ENCODE measurements at places on chromosomes 5 and 9.

DNA sequence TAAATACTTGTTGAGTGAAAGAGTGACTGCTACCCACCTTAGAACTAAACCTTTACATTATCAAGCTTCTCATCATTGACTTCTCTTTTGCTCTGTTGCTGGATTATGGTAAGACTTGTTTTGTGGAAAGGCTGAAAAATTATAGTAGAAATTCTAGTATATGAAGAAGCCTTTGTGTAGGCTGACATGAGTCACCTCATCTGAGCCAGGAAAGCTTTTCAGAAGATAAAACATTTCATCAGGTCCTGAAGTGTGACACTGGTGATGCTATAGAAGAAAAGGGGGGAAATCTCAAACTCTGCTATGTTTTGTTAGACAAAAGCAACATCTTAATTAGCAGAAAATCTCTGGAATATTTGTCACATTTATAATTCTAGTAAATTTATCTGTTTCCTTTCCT, 18.4 kb upstream of the SLC44A1 start:
- no peak for DNase-seq

DNA sequence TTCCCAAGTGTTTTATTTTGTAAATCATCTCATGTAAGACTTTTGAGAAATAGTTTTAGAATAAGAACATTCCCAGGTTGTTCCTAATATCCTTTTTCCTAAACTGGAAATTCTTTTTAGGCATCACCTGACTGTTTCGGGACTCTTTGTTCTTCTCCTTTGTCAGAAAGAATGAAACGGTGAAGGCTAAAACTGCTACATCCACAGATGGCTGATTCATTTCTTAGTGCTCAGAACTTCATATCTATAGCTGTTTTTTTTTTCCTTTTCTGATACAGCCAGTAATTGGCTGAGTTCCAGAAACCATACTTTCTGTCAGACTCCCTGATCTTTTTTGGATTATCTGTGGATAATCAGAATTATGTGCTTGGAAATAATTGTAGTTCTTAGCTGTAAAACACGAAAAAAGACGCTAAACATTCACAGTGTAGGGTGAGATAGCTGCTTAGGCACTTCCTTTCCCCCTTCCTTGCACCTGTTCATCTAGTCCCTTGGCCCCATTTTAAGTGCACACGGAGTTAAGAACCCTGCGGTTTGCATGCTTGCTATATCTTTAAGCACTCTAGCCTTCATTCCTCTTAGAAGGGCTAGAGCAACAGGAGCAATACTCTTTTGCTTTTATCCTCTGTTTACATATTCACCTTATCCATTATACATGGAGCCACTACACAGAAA, 283.9 kb downstream of the PJA2 start:
- DNase-seq, result no peak

- no peak for DNase-seq
These were observed 28.4 kb upstream of the FAM120A start for GRCh38 chr9:93422977-93423616.

DNA sequence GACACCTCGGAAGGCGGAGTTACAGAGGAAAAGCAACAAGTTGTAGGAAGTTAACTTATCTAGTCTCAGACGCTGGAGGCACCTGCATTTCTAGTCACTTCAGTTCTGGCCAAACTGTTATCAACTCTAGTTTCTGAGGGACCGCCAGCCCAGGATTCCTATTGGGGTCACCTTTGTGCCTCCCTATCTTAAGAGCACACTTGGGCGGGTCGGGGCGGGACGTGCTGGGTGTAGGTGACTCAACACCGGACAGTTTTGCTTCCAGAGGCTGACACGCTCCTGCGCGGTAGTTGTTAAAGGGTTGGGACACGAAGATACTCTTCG, 679 bp upstream of the KDM4C start:
- DNase-seq, result peak; percentile 57

- peak; percentile 7 for DNase-seq
These were observed 256.3 kb downstream of the SMARCA2 start for GRCh38 chr9:2271426-2271825.

GRCh38 chr5:138523406-138523805, 19.6 kb downstream of the ETF1 start:
- DNase-seq, result no peak

DNA sequence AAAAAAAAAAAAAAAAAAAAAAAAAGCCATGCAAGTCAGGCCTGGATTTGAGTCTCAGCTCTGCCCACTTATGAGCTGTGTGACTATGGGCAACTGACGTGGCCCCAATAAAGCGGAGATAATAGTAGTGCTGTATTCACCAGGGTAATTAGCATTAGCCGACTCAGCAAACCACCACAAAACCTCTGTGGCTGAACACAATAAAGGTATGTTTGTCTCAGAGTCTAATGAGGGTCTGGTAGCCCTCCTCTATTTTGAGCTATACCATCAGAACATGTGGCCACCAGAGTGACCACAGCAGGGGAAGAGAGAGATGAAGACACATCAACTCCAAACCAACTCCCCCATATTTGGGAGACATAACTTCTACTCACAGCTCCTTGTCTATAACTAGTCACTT, 15.9 kb downstream of the SWI5 start:
- no peak for DNase-seq

- no peak for DNase-seq
These were observed 249.2 kb downstream of the NR2F1-AS1 start for GRCh38 chr5:93331863-93332262.

DNA sequence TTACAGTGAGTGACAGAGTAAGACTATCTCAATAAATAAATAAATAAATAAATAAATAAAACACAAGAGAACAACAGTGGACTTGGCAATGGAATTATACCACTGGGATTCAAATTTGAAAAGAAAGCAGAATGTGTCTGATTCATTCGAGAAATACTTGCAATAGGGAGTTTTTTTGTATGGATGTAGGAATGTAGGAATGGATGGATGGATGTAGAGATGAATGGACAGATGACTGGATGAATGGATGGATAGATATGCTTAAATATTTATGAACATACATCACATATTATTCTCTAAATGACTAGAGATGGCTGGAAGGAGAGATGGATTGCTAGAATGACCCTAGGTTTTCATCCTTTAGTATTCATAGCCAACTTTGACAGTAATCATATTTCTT, 22.0 kb upstream of the CEMIP2 start:
- peak; percentile 78 for DNase-seq

DNA sequence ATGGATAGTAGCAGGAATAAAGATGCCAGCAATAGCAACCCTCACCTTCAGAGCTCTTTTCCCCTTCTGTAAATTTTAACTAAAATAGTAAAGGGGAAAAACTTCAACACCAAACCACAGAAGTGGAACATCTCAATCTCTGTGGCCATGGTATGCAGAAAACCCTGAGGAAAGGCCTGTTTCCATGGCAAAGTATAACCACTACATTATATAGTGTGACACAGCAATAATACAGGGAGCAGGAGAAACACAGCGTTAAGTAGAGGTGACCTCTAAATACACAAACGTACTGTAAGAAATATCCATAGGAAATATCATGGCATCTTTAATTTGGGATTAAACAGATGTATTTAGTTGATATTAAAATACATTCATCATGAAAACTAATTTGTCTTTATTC, 106.4 kb downstream of the SLC24A2 start:
- no peak for DNase-seq

GRCh38 chr9:110258690-110259091, 2.4 kb upstream of the TXN start:
- no peak for DNase-seq

- DNase-seq, result no peak
These were observed 135.1 kb upstream of the EFNA5 start for GRCh38 chr5:107805824-107806223.

GRCh38 chr9:86557918-86558317, 203.7 kb upstream of the TUT7 start:
- peak; percentile 11 for DNase-seq

DNA sequence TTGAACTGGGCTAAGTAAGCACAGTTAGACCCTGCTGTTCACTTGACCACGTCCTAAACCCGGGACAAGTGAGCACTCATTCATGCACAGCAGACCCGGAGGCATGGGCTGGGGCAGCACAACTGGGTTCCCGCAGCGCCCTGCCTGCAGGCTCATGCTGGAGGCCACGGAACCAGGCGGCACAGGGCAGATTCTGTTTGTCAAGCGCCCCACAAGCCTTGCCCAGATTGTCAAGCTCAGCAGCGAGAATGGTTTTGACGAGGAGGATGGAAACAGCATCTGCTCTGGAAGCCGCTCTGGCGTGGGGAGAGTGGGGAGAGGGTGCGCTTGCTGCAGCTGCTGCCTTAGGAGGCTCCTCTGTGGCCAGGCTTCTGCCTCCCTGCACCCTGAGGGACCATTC, 32.7 kb downstream of the PRRT1B start:
- no peak for DNase-seq

- DNase-seq, result peak; percentile 52
These were observed 43.0 kb downstream of the STRBP start for GRCh38 chr9:123225374-123225813.

GRCh38 chr5:170314541-170315095, 17.0 kb upstream of the LCP2 start:
- no peak for DNase-seq

DNA sequence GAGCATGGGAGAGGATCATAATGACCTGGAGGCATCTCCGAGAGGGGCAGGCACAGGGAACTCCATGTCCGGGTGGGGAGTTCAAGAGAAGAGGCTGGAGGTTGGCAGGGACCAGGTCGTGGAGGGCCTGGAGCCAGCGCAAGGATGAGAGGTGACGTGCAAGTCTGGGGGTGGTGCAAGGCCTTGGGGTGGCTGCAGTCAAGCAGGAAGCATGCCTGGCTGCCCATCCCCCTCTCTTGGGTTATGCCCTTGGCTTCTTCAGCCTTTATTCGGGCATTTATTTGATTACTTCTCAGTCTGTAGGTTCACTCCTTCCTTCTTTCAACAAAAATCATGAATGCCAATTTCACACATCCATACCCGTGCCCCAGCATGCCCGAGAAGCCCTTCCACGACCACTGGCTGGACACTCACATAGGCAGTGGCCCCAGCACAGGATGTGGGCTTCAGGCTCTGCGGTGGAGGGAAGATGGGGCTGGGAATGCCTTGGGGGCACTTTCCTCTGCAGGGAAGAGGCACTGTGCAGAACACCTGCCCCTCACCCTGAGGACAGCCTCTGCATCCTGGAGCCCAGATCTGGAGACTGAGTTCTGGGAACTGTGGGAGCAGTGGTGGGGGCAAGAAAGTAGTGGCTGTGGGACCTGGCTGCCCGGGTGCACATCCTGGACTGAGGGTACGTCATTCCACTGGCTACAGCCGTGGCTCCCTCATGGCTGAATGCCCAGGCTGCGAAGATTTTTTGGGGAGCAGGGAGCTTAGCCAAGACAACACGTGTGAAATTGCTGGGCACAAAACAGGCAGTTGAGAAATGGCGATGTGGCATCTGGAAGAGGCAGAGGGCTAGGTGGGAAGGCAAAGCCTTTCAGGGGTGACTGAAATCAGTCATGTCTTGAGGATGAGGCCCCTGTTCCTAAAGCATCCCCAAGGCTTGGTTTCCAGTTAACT, 38.6 kb downstream of the CRB2 start:
- no peak for DNase-seq

GRCh38 chr5:145246961-145247744, 588.0 kb downstream of the PRELID2 start:
- DNase-seq, result peak; percentile 40

GRCh38 chr9:131277287-131277909, 1.1 kb upstream of the FAM78A start:
- no peak for DNase-seq

GRCh38 chr9:74589576-74589975, 92.4 kb downstream of the RORB start:
- no peak for DNase-seq

- no peak for DNase-seq
These were observed 304.2 kb downstream of the ENC1 start for GRCh38 chr5:74336297-74336696.

DNA sequence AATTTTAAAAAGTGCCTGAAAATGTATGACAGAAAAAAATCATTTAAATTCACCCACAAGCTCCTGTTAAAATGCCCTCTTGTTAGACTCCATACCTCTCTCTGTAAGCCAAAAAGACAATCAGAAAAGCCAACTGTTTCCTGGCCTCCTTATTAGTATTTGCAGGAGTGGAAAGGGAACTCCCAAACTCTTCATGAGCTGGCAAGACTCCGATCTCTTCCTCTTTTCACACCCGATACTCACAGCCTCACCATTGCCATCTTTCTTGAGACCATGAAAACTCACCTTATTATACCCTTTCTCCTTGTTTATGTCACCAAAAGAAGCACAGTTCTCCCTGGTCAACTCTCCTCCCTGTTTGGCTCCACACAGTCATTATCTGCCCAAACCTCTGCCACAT, 197.8 kb downstream of the DMAC1 start:
- DNase-seq, result no peak

DNA sequence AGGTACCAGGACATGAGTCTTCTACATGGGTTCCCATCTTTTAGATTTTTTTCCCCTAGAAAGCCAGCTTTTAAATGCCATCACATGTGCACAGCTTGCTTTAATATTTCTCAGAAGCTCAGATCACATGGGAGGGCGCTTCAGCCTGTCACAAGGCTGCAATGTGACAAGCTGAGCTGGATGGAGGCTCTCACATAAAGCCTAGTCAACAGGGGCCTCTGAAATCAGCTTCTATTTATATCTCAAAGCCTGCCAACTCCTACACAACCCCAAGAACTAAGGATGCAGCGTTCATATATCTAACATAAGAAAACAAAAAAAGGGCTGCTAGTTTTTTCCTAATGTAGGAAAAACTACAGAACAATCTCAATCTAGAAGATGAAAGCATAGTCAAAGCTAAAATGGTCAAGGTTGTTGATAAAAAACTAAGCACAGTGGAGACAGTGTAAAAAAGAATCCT, 2.3 kb downstream of the ZFAND5 start:
- DNase-seq, result peak; percentile 84

DNA sequence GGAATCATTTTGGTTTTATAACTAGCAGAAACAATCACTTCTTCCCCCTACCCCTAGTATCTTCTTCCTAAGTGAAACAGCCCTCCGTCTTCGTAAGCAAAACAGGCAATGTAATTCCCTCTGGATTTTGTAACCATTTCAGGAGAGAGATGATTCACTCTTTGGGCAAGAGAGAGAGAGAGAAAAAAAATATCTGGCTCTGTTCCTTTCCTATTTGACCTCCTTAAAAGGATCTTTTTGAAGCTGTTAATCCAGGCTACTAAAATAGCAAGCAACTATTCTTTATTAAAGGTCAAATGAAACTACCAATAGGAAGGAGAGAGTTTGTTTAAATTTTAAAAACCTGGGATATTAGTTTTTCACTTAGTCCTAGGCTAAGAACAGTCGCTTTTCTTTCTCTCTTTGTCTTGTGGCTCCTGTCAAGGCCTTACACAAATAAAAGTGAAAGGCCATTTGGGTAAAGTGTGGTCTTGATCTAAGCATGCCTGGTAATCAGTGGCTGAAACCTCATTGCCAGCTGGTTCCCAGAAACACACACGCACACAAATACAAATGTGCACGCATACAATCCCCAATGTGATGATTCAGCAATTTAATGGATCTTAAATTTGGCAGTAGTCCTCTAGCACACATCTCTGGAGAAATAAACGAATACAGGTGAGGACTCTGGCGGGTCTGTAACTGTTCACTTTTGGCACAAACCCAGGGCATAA, 70.2 kb downstream of the PRUNE2 start:
- peak; percentile 96 for DNase-seq

- peak; percentile 22 for DNase-seq
These were observed 24.0 kb downstream of the HNRNPK start for GRCh38 chr9:83956086-83956435.

Data from fibroblast of skin of scalp (primary cell).